Endothelial cell of umbilical vein (primary cell): ENCODE measurements at places on chromosomes 3 and 15.
A peak's percentile ranks its signal among the peaks of the same experiment; 100 is the strongest.

GRCh38 chr3:16402451-16402850 lies 111.0 kb downstream of the RFTN1 start:
- no peak for DNase-seq

GRCh38 chr15:44722011-44722410 lies 10.7 kb downstream of the B2M start:
- DNase-seq: no peak

GRCh38 chr3:119427669-119428068 lies 35.7 kb downstream of the TMEM39A start:
- DNase-seq: no peak

GRCh38 chr15:78979456-78980320 lies 34.8 kb upstream of the CTSH start:
- peak; percentile 60 for DNase-seq

- no peak for DNase-seq
These were observed 85.3 kb downstream of the MEIS2 start for GRCh38 chr15:37015035-37015434.

- no peak for DNase-seq
These were observed 338.5 kb downstream of the RORA start for GRCh38 chr15:60890375-60891230.

DNA sequence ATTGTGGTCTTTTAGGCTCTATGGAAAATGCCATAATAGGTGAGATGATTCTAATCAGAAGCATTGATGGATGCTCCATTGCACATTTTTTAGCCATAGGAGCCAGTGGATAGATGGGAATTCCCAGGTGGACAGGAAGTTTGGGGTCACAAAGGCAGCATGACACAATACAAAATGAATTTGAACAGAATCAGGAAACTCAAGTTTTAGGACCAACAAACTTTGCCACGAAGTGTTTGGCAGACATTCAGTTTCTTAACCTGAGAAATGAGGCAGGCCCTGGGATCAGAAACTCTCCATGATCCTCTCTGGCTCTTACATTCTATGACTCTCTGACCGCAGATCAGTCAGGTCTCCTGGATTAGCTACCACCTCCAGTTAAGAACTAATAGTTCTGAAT lies 275.4 kb downstream of the TIGIT start:
- peak; percentile 48 for DNase-seq

- no peak for DNase-seq
These were observed 94.9 kb upstream of the NSMCE3 start for GRCh38 chr15:29364426-29365078.

- DNase-seq: peak; percentile 78
These were observed 626 bp upstream of the PTPRG start for GRCh38 chr3:61560517-61561373.

DNA sequence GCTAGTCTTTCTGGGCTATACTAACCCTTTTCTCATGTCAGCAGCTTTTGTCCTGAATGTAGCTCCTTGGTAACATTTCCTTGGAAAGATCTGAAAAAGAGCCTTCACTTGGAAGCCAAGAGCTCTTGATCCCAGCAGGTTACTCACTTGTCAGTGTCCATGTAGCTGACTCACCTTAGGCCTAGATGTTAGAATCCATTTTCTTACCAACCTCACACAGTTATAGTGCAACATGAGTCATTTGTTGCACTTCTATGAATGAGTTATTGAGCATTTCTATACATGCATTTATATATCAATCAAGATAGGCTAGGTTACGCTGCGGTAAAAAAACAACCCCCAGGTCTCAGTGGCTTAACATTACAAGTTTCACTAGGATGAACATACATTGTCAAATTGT lies 106.8 kb upstream of the SLC7A14 start:
- no peak for DNase-seq

DNA sequence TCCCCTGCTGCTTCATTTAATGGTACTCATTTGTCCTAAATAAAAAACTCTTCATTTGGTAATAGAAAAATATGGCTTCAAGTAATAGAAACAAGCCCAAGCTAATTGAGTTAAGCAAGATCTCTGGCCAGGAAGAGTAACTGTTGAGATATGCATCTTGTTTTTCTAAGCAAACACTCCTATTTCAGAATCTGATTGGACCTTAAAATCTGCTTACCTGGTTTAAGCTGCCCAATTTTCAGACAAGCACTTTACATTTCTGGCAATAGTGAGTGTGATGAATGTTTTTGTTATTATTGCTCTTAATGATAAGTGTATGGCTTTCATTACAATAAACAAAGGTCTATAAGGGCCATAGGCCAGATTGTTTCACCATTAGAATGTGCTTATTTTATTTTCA lies 86.2 kb downstream of the CMSS1 start:
- no peak for DNase-seq

- DNase-seq: peak; percentile 37
These were observed 154.2 kb upstream of the TNIK start for GRCh38 chr3:171614318-171614921.

DNA sequence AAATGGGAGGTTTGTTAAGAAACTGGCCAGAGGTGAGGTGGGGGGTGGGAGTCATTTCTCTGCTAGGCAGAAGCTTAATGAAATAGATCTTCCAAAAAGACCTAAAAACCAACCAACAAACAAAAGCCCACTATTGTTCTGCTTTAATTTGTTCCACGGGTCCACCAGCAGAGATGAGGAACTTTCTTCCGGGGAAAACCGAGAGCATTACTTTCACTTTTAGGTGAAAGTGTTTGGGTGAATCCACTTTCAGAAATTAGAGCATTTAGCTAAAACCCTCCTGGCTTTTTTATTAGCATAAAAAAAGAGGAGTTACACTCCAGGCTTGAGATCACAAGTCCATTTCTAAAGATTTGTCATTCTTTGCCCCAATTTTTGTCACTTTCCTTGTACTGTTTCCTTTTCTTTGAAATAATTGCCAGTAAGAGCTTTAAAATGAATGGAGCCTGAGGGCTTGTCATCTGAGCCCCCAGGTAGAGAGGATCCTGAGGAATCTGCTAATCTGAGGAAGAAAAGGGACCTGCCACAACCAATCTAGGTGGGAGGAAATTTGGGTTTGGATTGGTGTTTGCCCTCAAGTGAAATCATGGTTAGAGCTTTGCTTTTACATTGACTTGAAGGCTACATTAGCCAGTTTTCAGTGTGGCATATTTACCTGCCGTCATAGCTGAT lies 667.6 kb downstream of the NAALADL2 start:
- peak; percentile 40 for DNase-seq

- peak; percentile 45 for DNase-seq
These were observed 23.1 kb downstream of the AADAC start for GRCh38 chr3:151837057-151837456.

DNA sequence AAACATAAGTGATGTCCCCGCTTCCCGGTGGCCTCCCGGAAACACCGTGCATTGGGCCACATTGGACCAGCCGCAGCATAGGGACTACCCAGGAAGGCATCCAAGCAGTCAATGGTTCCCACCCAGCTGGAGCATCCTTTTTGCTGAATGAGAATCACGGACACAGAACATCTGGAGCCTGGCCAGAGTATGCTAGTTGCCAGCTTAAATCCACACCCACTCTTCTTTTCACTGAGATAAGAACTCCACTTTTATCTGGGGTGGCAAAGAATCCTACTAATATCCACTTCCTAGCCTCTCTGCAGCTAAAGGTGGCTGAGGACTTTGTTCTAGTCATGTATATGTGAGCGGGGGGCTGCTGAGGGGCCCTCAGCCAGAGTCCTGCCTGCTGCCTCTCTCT lies 95.2 kb upstream of the PLXNA1 start:
- DNase-seq: no peak

DNA sequence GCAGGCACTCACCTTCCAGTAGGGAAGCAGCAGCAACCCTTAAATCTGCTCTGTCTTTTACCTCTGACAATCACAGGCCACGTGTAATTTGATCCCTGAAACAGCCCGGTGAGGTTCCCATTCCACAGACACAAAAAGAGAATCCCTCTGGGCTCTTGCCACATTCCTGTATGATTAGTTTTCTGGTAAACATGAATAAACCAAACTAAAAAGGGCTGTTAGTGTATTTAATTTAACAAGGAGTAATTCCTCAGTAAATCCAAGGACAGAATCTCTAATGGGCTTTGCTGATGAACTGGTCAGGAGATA lies 186.9 kb downstream of the FAM43A start:
- peak; percentile 6 for DNase-seq

DNA sequence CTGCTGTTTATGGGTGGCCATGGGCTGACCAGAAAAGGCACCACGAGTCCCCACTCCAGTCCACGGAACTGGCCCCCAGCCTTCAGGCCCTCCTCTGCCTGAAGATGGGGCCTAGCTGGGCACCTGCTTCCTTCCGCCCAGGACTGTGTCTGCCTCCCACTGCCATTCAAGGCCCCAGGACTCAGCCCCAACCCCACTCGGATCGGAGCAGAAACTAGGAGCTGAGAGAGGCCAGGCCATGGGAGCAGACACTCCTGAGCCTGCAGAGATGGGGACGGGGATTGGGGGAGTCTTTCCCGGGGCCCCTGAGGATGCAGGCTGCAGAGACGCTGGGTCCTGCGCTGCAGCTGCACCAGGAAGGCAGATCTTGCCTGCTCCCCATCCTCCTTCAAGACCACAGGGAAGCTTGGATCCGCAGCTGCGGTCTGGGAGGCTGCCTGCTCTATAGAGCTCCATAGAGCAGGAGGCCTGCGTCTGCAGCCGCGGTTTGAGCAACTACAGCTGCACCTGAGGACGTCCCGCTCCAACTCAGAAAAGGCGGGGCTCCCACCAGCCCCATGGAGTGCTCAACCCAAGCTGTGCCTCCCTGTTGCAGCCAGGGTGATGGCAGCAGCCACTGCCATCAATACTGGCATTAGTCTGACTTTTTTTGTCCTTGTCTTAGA lies 383.9 kb upstream of the TMCO5A start:
- DNase-seq: no peak

GRCh38 chr3:48084929-48085328 lies 68.7 kb upstream of the MAP4 start:
- DNase-seq: peak; percentile 12

DNA sequence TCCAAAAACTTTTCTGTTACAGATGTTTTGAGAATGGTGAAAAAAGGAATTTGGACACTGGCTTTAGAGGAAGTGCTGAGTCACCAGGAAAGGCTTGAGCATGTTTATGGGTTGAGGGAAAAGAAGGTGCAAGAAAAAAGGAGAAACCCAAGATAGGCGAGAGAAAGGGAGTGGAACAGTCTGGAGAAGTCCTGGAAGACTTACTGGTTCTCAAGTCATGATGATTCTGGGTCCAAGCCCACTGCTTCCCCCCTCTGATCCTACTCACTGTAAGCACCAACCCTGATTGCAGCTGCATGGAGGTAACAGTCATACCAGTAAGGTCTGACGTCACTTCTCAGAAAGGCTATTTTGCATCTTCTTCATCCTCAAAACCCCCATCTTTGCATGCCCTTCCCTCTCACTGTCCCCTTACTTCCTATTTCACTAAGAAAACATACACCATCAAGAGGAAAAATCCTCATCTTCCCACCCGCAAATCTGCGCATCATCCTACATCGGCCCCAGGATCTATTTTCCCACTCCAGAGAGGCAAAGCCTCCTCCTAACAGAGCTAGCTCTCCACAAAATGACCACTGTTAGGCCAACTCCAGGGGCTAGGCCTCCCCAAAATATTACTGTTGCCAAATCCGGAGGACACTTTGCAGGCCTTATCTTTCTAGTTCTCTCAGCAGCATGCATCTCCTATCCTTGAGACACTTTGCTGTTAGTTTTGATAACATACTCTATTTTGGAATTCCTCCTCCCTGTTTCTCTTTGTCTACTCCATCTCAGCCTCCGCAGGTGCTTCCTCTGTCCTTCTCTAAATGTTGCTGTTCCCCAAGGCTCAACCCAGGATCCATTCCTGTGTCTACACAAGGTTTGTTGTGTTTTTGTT lies 3.2 kb upstream of the ATP13A3 start:
- DNase-seq: peak; percentile 63

DNA sequence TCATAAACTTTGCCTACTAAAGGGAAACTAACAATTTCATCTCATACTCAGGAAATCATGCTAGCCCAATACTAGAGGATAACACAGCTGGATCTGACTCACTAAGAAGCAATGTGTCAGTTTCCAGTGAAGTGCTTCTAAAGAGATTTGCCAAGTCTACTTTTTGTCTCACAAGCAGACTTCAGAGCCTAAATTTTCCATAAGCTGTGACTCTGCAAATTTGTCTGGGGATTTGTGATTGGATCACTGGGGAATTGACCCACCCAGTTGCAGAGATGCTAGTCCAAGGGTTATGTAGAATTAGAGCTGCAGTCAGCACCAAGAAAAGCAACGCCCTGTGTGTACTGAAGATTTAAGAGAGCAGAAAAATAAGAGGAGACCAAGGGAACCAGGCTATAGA lies 647.1 kb downstream of the NTRK3 start:
- DNase-seq: peak; percentile 75

DNA sequence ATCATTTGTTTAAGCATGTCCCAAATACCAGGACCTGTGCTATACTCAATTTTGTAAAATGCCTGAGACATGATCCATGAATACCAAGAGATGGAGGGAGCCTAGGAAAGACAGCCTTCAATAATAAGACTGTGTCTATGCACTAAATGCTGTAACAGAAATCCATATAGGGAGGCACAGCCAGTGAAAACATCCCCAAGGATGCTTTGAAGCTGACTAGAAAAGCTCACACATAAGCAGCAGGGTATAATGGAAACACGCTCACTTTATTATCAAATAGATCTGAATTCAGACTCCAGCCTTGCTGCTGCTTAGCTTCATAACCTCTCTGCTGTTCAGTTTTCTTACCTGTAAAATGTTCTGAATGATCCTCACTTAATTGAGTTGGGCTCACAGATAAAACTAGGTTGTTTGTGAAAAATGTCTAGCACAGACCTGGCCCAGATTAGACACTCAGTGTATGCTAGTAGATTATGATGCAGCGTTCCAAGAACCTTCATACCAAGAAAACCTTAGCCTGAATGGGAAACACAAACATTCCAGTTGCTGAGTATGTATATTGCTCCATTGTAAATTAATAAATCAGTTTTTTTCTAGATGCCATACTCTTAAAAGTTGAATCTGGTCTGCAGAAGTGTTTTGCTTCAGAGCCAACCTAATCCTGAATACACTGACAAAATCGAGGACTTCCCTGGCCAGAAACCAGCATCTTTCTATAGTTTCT lies 3.8 kb upstream of the LARP6 start:
- DNase-seq: no peak

DNA sequence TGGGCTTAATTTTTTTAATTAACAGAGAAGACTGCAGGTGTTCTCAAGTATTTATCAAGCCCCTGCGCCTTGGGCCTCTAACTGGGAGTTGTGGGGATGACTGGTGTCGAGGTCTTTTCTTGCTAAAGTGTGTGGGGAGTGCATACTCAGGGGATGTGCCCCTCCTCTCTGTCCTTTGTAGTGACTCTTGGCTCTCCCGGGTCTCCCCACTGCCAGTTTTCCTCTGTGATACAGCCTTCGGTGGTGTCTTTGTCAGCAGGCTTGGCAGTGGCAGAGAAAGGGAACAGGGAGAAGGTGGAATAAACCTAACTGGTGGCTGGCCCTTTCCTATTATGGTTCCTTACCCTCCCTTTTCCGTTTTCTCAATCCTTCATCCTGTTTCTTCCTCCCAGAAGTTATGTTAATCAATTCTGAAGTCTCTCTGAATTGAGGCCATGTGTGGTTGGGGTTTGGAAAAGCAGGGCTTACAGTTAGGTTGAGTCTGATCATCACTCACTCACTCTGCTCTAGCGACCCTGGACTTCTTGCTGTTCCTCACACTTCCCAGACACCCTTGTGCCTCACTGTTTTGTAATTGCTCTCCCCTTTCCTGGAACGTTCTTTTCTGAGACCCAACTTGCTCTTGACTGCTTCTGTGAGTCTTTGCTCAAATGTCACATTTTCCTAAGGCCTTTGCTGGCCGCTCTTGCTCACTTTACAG lies 158.1 kb downstream of the PTPRG start:
- DNase-seq: no peak
